ENCODE measurements at places on chromosomes 13 and 19.

DNA sequence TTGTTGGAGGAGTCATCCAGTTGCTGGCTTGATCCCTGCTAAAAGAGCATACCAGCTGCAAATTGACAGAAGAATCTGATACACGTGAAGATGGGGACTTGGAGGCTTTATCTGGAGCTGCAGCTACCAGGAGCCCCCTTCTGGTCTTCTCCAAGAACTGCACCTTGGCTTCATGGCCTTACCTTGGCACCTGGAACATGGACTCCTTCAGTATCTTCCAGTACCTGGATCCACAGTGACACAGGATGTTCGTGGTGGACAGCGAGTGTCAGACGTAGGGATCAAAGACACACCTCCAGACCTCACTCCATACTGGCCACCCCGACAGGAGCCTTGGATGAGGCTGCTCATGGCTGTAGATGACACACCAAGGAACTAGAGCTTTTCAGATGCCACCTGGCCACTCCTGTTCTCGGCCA is 9.9 kb upstream of the ACSBG2 start:
- DNase-seq = no peak

- DNase-seq = no peak
Observed at GRCh38 chr19:47186446-47187334, 44.3 kb downstream of the BBC3 start.

DNA sequence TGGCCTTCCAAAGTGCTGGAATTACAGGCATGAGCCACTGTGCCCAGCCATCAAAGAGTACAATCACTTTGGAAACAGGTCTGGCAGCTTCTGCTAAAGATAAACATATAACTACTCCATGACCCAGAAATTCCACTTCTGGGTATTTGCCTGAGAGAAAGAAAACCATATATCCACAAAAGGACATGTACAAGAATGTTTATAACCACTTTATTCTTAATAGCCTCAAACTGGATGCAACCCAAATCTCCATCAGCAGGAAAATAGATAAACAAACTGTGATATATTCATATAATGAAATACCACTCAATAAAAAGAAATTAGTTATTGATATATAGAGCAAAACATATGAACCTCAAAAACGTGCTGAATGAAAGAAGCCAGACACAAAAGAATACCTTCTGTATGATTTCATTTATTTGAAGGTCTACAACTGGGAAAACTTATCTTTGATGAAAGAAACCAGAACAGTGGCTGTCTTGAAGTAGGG is 40.5 kb downstream of the TEX26 start:
- DNase-seq = no peak

GRCh38 chr13:24203811-24204210 is 43.3 kb downstream of the SPATA13 start:
- no peak for DNase-seq

DNA sequence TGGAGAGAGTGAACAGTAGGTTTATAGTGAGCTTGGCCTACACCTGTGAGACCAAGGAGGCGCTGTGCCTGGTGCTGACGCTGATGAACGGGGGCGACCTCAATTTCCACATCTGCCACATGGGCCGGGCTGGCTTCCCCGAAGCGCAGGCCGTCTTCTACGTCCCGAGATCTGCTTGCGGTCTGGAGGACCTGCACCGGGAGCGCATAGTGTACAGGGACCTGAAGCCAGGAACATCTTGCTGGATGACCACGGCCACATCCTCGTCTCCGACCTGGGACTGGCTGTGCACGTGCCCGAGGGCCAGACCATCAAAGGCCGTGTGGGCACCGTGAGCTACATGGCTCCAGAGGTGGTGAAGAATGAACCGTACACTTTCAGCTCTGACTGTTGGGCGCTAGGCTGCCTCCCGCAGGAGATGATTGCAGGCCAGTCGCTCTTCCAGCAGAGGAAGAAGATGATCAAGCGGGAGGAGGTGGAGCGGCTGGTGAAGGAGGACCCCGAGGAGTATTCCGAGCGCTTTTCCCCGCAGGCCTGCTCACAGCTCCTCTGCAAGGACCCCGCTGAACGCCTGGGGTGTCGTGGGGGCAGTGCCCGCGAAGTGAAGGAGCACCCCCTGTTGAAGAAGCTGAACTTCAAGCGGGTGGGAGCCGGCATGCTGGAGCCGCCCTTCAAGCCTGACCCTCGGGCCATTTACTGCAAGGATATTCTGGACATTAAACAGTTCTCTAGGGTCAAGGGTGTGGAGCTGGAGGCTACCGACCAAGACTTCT is 139.0 kb downstream of the ZDHHC20 start:
- DNase-seq = no peak

- no peak for DNase-seq
Observed at GRCh38 chr19:38060331-38060730, 153.3 kb downstream of the SIPA1L3 start.

- DNase-seq = no peak
Observed at GRCh38 chr13:110213461-110214074, 93.4 kb downstream of the COL4A1 start.

GRCh38 chr13:55981381-55981780 is 1159.3 kb upstream of the PRR20A start:
- no peak for DNase-seq

DNA sequence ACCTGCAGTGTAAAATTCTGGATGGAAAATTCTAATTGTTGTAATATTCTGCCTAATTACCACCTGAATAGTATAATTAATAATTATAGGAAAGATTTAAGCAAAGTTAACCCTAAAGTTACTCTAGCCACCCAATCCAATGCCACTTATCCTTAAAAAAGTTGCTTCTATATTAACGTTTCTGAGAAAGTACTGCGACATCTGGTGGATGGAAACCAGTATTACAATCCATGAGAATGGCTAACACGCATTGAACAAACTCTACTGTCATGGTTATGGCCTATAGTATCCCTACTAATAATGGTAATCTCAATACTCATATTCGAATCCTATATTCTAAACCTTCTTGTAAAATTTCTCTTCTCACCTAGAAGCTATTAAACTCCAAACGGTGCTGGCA is 1551.8 kb downstream of the SLITRK1 start:
- DNase-seq = peak; percentile 11

GRCh38 chr19:50489461-50490011 is 12.9 kb upstream of the GARIN5A start:
- DNase-seq = no peak
